ENCODE measurements at places on chromosomes 2 and 18.

DNA sequence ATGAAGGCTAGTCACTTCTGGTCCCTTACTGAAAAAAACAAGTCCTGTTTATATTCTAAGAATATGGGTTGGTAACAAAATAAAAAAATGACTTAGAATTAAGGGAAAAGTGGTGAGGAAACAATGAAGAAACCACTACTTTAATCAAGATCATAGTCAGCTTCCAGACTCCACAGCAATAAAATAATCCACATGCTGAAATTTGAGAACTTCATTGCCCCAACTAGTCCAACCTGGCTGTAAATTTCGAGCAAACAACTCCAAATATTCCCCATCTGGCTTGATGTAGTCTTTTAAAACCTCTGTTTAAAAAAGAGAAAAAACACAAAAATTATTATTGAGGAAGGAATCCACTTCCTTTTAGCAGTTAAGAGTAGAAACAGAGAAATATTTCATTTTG lies 32.5 kb downstream of the METTL4 start:
- DNase-seq = peak; percentile 51

GRCh38 chr18:23114911-23115310 lies 20.4 kb upstream of the CABLES1 start:
- no peak for DNase-seq

- no peak for DNase-seq
Observed at GRCh38 chr18:76619261-76619620, 124.2 kb upstream of the ZNF516 start.

DNA sequence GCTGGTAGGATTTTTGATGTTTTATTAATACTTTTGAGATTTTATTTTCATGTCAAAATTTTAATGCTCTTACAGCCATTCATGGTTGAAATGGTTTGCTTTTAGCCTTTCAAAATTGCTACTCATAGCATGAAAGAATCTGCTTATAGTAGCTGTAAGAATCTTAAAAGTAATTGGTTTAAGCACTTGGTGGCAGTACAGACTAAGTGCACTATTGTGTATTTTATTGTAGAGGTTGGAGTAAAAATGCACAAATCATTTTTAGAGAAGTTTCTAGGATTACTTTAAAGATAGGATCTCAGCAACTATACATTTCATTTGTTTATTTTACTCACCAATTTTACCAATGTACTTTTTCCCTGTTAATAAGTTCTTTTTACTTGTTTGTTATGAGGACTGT lies 205.8 kb downstream of the SPAG16 start:
- no peak for DNase-seq

DNA sequence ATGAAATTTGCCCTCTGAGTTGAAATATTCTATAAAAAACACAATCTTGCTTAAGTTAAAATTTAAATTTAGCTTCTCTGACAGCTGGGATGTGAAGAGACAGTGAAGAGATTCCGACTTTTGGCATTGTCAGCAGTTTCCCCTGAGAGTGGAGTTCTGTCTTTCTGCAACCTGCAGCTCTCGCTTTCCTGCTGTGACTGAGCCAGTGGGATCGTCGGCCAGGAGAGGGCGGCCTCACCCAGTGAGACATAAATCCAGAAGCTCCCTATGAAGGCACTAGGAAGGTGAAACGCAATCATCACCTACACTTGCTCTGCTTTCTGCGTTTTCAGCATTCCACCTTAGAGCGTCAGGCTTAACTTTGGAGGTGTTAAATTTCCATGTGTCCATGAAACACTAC lies 75.4 kb upstream of the HNMT start:
- DNase-seq = peak; percentile 12

DNA sequence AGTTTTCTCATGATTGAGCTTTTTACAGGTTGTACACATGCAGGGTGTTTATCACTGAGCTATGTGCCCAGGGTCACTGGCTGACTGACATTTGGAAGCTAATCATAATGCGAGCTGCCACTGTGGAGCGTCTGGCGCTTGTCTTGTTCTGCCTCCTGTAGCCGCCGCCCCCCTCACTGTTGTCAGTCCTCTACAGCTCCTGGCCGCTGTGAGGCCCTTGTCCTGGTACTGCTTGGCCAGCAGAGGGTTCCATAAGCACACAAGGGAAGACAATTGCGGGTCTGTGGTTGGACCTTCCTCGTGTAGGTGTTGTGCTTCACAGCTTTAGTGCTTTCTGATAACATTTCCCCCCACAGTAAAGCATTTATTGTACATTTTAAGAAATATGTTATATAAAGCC lies 105.6 kb upstream of the LDLRAD4 start:
- DNase-seq = peak; percentile 14

DNA sequence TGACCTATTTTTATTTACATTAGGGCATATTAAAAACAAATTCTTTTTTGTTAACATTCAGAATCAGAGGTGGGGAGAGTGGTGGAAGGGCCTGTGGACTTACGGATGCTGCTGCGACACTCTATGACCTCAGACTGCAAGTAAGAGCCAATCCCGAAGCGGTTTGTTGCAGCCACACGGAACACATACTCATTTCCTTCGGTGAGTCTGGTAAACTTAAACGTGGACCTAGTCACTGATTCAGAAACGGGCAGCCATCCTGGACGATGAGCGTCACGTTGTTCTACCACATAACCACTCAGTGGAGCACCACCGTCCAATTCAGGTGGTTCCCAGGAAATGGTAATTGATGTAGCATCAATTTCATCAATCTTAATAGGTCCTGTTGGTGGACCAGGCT lies 61.9 kb downstream of the PLEKHA3 start:
- no peak for DNase-seq

- DNase-seq = peak; percentile 48
Observed at GRCh38 chr2:234211797-234212196, 161.3 kb downstream of the SPP2 start.

GRCh38 chr2:117853873-117854272 lies 39.4 kb downstream of the DDX18 start:
- no peak for DNase-seq

DNA sequence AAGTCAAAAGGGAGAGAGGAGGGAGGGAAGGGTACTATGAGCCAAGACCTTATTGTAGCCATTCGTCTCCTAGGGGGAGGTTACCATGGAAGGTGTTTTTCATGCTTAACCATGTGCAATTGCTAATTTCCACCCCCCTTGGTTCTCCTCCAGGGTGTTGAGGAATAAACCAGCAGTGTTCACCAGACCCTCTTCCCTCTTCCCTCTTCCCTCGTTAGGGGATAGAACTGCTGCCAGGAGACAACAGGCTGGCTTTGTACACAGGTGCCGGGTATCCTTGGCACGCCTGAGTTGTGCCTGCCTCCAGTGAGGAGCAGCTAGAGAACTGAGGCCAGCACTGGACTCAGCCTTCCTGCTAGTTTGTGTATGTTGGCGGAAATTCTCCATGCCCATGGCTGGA lies 41.1 kb upstream of the ARL5A start:
- no peak for DNase-seq

- no peak for DNase-seq
Observed at GRCh38 chr2:60350791-60351190, 202.7 kb downstream of the BCL11A start.

- DNase-seq = peak; percentile 30
Observed at GRCh38 chr2:48347712-48348111, 182.2 kb upstream of the STON1 start.

- DNase-seq = no peak
Observed at GRCh38 chr2:151996243-151997003, 102.4 kb downstream of the CACNB4 start.

DNA sequence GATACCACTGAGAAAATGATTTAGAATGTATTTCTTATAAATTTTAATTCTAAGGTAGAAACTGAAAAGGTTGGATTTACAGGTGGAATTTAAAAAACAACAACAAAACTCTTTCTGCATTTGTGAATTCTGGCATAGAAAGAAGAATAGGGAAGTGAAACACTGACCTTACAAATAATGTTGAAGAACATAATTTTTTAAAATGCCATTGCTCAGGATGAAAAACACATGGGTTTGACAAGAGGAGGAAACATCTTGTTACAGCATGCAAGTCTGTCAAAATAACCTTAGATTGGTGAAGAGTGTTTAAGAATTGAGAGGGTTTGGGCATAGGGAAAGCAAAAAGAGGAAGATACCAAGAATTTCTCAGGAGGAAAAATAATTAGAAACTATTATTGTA lies 184.3 kb downstream of the UBE2E3 start:
- DNase-seq = no peak

DNA sequence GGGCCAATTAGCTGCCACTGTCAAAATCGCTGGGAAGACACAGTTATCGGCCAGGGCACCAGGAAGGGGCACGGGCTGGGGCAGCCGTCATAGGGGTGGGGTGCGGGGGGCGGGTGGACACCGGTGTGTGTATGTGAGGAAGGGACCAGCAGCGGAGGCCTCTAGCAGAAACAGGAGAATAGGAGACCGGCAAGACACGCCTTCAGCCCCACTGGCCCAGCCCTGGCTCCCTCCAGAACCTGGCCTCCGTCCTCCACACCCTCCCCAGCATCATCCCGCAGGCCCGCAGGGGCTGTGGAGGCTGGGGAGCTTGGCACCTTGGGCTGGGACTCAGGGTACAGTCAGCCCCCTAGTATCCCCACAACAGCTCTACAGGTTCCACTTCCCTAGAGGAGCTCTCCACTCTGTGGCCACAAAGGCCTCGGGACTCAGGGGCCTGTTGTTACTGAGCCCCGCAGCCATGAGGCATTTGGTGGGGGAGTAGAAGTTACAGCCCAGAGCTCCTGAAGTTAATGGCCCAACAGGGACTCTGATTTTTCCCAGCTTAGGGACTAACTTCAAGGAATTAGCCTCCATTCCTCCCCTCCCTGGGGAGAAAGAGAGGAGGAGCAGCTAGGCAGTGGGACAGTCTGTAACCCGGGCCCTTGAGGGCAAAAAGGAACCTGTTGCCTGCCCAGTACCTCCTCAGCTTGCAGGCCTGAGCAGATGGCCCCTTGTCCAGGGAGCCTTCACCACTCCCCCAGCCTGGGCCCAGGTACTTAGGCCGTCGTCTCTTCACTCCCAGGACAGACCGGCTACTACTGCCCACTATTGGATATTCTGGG lies 19.9 kb downstream of the SH2D6 start:
- no peak for DNase-seq

DNA sequence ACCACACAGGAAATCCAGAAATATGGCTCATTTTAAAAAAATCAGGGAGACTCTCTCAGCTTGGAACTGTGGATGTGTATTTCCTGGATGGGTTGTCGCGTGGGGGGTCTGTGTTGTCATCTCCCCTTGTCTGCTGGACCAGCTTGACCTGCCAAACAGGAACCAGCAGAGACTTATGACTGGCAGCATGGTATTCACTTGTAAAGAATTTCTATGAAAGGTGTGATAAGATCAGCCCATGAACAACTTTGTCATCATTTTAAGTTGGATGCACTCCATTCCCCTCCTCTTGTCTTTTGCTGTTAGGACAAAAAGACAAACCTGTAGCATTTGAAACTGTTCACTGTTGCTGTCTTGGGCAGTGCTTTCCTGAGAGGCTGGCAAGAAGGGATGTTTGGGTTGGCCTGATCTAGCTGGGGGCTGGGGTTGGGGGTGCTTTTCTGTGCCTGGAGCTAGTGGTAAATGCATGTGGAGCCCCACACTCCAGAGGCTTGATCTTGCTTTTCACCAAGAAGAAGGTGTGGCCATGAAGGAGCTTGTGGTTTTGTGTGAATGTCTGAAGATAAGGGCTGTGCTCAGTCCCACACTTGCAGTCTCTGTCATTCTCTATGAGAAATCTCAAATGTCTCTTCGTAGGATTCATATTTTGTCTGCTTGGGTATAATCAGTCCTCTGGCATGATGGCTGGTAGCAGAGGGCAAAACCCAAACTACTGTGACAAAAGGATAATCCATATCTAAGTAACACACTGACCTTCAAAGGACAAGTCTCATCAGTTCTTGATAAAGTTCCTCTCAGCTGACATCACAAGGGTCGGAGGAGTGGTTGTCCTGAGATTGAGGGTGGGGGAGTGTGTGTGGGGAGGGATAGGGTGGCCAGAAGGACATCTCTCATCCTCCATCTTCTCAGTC lies 39.0 kb downstream of the RALB start:
- peak; percentile 49 for DNase-seq

DNA sequence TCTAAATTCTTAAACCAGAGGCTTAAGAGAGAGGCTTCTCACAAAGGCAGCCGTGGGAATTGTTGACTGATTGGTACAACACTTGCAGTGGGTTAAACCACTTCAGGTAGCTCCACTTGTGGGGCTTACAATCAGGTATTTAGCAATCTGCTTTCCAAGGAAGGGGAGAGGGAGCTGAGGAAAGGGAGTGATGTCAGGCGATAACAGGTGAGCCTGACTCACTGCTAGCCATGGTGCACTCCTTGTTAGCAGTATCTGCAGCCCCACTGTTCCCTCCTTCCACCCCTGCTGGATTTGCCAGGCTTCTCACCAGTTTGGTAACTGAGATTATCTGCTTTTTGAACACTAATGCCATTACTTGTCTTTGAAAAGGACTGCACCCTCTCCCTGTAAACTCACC lies 1056.7 kb upstream of the FANCL start:
- no peak for DNase-seq

GRCh38 chr2:209451209-209451834 lies 27.5 kb downstream of the MAP2 start:
- no peak for DNase-seq

- peak; percentile 96 for DNase-seq
Observed at GRCh38 chr2:234203135-234203984, 152.9 kb downstream of the SPP2 start.

- no peak for DNase-seq
Observed at GRCh38 chr2:68698567-68699377, 35.8 kb upstream of the ARHGAP25 start.

- peak; percentile 24 for DNase-seq
Observed at GRCh38 chr18:61333746-61334490, 688 bp downstream of the CDH20 start.

DNA sequence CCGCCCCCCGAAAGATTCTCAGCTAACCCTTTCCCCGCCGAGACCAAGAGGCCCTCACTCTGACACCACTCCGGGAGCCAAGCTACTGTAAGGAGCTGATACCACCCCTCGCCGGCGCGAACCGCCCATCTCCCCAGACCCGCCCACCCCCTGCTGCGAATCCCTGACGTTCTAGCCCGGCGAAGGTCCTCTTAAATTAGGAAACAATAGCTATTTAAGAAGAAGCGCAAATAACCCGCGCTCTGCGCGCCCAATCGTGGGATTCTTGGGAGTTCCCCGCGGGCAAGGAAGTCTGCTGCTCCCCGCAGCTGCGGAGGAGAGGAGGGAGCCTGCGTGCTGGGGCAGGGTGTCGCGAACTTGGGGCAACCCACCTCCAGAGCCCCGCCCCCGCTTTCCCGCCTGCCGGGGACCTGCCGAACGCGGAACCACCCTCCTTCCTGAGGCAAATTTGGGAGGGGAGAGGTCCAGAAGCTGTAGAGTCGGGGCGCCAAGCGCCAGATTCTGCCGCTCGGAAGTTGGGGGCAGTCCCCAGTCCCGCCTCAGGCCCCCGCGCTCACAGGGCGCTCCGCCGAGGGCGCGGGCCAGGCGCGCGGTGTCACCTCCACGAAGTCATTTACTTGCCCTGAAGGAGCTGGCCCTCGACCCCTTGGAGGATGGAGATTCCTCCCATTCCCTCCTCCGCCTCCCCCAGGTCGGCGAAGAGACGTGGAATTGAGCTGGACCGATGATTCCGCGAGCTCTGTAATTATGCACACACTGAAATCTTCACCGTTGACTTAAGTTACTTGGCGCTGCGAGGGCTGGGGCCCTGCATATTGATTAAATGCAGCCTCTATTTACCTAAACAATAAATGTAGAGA lies 8.4 kb upstream of the SP9 start:
- DNase-seq = peak; percentile 9

- DNase-seq = no peak
Observed at GRCh38 chr2:134365356-134365755, 111.5 kb downstream of the MGAT5 start.

GRCh38 chr2:126995621-126996377 lies 97.1 kb downstream of the TEX51 start:
- no peak for DNase-seq
